Activated gamma-delta T cell (primary cell): ENCODE measurements at places on chromosomes 13 and 19.

DNA sequence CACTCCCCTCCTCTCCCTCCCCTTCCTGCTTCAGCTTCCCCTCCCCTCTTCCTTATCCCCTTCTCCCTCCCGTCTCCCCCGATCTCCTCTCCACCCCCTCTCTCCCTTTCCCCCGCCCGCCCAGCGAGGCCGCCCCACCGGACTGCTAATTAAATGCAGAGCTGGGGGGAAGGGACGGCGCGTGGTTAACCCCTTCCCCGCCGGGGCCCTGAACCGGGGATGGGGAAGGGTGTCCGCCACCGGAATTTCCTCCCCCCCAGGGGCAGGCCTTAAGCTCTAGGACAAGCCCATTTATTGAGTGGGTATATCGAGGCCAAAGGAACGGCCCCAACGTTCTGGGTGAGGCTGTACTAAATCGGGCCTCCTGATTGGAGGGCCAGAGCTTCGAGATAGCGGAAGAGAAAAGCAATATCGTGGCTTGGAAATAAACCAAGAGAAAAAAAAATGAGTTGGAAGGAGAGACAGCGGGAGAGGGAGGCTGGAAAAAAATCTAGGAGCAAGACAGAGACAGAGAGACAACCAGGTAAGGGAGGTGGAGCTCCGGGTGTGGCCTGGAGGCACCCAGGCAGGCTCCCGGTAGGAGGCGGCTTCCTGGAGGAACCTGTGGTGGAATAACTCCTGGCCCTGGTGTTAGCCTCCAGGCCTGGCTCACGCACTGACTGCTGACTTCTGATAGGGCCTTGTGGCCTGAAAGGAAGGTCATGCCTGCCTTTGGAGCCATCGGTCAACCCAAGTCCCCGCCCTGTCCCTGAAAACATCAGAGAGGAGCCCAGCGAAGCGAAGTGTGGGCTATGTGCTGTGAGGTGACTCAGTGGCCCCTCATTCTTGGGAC is 11.6 kb upstream of the JUND start:
- DNase-seq: no peak

DNA sequence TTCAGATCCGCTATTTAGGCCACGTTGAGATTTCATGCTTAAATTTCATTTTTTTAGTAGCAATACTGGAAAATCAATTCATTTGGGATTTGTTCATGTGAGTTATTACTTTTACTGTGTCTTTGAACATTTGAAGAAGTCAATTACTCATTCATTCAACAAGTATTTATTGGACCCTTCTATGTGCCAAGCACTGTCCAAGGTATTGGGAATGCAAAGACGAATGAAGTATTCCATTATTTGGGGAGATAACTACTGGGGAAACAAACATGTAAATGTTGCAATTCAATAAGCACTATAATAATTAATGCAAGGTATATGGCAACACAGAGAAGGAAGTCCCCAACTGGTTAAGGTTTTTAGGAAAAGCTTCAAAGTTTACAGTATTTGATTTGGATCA is 5.7 kb downstream of the CDK8 start:
- no peak for DNase-seq

DNA sequence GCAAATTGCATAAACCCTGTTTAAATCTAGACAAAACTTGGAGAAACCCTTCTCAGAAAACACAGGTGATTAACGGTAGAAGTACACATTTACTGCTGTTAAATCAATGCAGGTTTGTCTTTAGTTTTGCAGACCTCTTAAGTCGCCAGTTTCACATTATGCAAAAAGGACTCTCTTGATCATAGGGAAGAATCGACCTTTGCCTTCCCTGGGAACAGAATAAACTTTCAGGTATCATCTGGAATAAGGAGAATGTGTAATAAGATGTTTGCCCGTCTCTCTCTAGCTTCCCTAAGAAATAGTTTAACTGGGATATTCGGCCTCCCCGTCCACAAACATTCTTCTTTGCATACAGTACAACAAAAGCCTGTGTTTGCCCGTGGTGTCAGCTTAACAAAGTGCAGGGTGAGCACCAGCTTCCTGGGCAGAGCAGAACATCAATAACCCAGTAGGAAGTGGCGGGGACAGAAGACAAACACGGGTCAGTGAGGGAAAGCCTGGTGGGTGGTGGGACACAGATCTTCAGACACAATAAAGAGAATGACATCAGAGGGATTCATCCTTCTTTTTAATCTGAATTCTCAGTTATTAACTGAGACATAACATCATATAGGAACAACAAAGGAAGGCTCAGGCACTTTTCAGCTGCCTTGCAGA is 1077.7 kb upstream of the SLC10A2 start:
- DNase-seq: no peak

- DNase-seq: no peak
Measured at GRCh38 chr19:5083547-5083965, 114.6 kb downstream of the KDM4B start.

- no peak for DNase-seq
Measured at GRCh38 chr13:21310220-21310619, 133.8 kb downstream of the MRPL57 start.

DNA sequence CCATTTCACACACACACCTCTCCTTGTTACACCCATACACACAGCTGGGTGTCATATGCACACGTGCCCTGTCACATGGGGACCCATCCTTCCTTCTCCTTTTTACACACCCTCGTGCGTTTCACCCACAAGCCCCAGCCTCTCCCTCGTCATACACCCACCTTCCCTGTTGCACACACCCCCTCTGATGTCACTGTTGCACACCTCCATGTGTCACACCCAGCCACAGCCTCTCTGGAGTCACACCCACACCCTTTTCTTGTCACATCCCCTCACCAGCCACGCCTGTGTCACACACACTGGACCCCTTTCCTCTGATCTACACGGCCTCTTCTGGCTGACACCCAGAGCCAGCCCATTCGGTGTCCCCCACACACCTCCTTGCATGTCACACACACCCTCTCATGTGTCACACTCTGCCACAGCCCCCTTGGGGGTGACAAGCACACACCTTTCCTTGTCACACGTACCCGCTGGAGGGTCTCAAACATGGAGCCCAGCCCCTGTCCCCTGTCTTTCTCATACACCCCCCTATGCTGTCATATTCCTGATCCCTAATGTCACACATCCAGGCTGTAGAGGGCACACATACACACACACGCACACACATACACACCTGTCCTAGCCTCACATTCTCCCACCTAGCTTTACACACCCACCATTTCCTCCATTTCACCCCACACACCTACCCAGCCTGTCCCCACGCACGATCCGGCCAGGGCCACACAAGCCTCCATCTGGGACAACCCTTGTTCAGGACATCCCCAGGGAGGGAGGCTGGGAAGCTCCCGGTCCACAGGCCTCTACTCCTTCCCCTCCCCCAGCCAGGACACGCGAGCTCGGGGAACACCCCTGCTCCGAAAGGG is 1.4 kb downstream of the NOVA2 start:
- no peak for DNase-seq

- DNase-seq: no peak
Measured at GRCh38 chr19:33438987-33439781, 65.7 kb downstream of the CEBPG start.

- DNase-seq: no peak
Measured at GRCh38 chr19:17264641-17264979, at the start of gene USHBP1. Gene USHBP1 (minus strand): TSS chr19:17264745. CDS start chr19:17264299, 446 bp downstream.

- no peak for DNase-seq
Measured at GRCh38 chr13:95833126-95833525, 156.2 kb downstream of the DNAJC3 start.

DNA sequence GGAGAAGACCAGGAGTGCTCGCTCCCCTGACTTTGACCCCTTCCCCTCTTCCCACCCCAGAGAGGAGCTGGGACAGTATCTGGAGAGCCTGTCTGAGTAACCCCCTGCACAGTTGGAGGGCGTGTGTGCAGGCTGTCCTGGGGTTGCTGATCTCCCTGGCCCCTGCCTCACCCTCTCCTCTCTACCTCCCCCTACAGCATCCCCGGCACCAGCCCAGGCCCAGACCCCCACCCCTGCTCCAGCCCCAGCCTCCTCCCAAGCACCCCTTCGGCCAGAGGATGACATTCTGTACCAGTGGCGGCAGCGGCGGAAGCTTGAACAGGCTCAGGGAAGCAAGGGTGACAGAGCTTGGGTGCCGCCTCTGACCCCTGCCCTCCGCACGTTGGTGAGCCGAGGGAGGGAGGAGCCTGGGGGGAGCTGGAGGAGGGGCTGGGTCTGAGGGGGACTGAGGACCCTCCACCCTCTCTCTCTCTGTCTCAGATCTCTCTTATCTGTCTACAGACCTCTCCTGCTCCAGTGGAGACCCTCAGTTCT is 8.7 kb downstream of the PROSER3 start:
- no peak for DNase-seq
